D341Med (cell line): ENCODE measurements at places on chromosomes 6 and 20.
A peak's percentile ranks its signal among the peaks of the same experiment; 100 is the strongest.

DNA sequence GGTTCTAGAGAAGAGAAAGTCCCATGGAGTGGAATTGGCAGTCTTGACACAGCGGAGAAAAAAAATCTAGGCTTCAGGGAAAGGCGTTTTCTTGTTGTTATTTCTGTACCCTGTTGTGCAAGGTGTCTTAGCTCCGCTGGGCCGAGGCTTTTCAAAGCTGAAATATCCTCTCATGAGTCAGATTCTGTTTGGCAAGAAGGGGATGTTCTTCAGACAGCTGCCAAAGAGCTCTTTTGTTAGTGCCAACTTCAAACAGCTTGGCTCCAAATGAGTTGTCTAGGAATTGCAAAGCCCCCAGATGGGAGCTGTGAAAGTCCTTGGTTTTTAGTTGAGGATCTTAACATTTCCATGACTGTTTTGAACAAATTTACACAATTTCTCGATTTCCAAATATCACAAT lies 45.6 kb downstream of the LRRN4 start:
- DNase-seq = no peak

- DNase-seq = no peak
Observed at GRCh38 chr6:3315841-3316240, 57.1 kb downstream of the PSMG4 start.

GRCh38 chr6:56223995-56224394 lies 23.4 kb downstream of the COL21A1 start:
- no peak for DNase-seq

GRCh38 chr20:4782378-4782772 lies 60.7 kb downstream of the PRND start:
- no peak for DNase-seq

DNA sequence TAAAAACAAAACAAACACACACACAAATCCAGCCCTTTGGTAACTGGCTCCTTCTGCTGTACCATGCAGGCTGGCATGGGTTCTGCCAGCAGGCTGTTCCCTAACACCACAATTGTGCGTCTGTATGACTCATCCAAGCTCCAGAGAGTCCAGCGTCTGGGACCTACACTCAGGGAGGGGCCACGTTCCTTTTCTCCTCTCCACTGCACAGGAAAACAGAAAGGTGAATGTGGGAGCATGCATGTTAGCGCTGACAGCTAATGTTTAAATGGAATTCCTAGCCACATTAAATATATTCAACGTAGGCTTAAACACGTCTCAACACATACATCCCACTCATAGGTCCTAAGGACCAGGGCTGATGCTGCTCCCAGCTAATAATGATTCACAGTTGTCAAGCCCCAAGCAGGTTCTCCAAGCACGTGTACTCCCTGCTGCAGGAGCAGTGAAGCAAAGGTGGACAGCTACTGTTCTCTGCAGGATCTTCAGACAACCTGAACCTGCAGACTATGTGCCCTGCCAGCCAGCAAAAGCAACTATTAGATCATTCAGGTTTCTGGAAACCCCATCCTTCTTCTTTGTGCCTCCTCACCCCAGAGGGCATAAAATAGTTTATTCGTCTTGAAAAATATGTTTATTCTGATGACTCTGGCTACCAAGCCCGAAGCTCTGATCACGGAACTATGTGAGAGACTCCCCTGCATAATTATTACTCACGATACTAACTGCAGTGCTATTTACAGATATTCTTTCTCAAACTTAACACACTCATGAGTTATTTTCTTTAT lies 20.9 kb downstream of the MAP1LC3A start:
- peak; percentile 55 for DNase-seq

GRCh38 chr6:97282726-97283617 lies at the start of gene MMS22L:
MMS22L (minus strand) TSS chr6:97283216; CDS start chr6:97282477, 739 bp downstream.
- DNase-seq = peak; percentile 95
